CD8-positive, alpha-beta T cell (primary cell): ENCODE measurements at places on chromosomes 2 and 18.
A peak's percentile ranks its signal among the peaks of the same experiment; 100 is the strongest.

GRCh38 chr2:120589771-120590608 lies 145.7 kb upstream of the GLI2 start:
- no peak for DNase-seq

GRCh38 chr2:222823183-222823930 lies 37.5 kb upstream of the ACSL3 start:
- no peak for DNase-seq

DNA sequence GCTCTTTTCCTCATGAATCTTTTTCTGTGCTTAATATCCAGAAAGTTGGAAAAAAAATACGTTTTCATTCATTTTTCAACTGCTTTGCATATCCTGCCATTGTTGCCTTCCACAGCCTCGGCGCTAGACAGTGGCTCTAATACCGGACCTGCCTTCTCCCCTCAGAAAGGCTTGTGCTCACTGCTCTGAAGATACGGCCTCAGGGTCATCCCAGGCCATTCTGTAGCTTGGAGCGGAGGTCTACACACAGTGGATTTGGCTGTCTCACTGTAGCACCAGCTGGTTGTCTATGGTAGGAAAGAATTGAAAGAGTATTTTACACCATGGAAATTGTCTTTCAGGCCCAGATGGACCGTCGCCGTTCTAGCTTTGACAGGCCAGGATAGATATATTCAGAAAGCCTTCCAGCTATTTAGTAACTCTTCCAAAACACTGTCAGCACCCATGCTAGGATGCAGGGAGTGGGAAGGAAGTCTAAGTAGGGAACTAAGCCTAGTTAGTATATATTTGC lies 242.0 kb downstream of the TMEM182 start:
- no peak for DNase-seq

DNA sequence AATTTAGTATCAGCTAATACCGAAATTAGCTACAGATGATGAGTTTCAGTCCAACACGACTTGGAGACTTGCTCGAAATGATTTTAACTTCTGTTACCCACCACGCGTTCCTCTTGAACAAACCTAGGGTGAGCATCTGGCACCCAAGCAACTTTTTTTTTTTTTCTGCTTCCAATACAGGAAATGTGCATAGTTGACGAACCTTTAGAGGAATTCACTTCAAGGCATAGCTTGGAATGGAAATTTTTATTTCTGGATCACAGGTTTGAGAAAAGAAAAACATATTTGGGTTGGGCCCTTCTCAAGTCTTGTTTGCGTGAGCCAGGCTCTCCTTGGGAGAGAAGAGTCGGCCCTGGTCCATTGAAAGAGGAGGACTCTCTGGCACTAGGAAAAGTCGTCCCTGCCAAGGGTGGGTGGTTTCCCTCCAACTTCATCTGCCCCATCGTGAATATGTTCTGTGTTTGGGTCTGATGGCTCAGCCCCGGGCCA lies 37.4 kb upstream of the RPL31 start:
- DNase-seq, result no peak

GRCh38 chr18:11020877-11021414 lies 128.4 kb downstream of the PIEZO2 start:
- no peak for DNase-seq

- DNase-seq, result no peak
Measured at GRCh38 chr2:120578576-120579352, 156.9 kb upstream of the GLI2 start.

- peak; percentile 7 for DNase-seq
Measured at GRCh38 chr2:176491172-176491904, 222.1 kb downstream of the MTX2 start.

GRCh38 chr18:63091671-63092364 lies 227.8 kb downstream of the BCL2 start:
- DNase-seq, result no peak

DNA sequence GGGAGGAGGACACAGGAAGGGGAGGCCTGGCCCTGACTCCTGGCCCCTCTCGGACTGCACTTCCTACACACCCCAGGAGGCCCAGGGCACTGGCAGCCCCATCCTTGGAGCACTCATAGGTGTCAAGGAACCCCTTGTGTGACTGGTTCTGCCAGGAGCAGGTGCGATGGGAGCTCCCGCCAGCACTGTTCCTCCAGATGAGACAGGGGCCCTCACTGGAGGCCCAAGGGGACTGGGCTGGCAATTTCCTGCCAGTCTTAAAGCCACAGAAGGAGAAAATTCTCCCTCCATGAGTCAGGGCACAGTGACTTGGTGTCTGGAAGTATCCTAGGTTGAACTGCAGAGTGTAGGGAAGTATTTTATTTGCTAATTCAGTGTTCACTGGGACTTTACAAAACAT lies 42.8 kb upstream of the MAL start:
- no peak for DNase-seq

DNA sequence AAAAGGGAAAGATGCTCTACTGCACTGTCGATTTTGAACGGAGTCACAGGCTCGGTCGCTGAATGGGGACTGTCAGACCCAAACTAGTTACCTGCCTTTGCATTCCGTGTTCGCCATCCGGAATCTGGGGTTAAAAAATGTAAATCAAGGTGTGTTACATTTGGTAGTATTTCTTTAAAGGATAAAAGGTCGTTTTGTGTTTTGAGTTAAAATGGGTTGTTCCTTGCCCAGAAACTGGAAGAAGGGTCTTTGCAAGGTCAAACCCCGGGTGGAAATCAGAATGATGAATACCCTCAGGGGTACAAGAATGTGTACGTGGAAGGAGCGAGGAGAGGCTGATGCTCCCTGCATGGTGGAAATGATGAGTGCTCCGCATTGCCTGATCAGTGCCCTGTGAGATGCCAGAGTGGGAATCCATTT lies 1.0 kb downstream of the VSNL1 start:
- no peak for DNase-seq

DNA sequence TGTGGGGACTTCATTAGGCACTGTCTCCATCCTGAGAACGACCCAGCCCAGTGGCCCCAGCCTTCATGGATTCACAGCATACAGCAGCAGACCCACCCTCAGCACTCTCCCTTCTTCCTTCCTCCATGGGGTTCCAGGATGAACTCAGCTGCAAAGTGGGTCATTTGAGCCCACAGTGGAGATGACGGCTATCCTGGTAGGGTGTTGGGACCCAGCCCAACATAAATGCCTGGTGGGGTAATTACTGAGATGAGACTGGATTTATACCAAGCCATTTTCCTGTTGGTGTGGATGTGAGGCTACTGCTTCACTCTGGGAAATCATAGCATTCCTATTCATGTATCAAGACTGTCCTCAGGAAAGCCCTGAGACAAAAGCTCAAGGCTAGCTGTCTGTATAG lies 536.7 kb upstream of the TNP1 start:
- no peak for DNase-seq

GRCh38 chr2:53353135-53354114 lies 414.2 kb upstream of the CHAC2 start:
- DNase-seq, result no peak

DNA sequence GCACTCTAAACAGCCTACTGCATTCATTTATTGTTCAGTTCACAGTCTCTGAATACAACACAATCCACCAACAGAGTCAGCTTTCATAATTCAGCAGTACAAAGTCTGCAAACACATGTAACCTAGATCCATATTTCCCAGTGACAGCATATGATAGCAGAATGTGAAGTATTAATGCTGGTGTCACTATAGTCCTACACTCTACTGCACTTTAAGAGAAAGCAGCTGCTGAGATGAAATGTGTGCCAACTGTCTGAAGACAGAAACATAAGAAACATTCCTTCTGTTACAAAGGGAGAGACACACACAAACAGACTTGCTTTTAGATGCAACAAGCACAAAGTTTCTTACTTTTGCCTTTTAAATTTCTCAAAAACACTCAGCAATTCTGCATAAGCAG lies 441.8 kb downstream of the ZEB2 start:
- no peak for DNase-seq

- no peak for DNase-seq
Measured at GRCh38 chr2:13480057-13480456, 763.3 kb downstream of the TRIB2 start.

DNA sequence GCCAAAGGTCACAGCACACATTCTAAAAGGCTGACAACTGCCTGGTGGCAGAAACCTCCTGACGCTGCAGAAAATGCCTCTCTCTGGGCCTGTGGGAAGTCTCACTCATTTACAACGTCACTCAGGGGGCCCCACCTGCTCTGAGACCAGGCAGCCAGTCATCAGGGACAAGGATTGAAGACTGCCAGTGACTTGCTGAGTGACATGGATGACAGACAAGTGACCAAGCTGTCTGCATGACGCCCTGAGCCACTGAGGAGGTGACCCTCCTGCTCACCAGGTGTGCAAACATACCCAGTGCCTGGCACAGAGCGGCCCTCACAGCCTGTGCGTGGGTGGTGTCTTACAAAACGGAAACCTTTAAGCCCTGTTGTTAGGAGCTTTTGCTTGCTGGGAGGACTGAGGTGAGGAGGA lies 392.4 kb downstream of the TNS1 start:
- peak; percentile 38 for DNase-seq

- DNase-seq, result no peak
Measured at GRCh38 chr2:140108706-140109475, 1328.7 kb upstream of the NXPH2 start.

GRCh38 chr2:60964651-60965498 lies 52.6 kb upstream of the PEX13 start:
- peak; percentile 80 for DNase-seq

- no peak for DNase-seq
Measured at GRCh38 chr2:30385327-30385726, 61.7 kb upstream of the LCLAT1 start.

DNA sequence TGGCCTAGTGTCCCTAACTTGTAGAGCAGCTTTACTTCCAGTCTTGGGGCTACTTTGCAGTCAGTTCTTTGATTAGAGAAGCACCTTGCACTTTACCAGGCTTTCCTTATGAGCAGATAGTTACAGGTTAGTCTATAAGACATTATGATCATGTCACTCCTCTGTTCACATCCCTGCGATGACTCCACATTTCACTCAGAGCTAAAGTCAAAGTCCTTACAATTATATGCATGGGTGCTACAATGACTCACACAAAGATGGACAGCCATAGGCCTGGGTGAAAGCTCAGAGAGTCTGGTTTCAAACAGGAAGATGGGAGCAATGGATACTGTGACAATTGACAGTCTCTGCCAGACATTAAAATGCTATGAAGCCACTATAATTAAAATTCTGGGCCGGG lies 27.1 kb upstream of the SSB start:
- no peak for DNase-seq

GRCh38 chr2:239312741-239313667 lies 87.8 kb downstream of the HDAC4 start:
- no peak for DNase-seq

DNA sequence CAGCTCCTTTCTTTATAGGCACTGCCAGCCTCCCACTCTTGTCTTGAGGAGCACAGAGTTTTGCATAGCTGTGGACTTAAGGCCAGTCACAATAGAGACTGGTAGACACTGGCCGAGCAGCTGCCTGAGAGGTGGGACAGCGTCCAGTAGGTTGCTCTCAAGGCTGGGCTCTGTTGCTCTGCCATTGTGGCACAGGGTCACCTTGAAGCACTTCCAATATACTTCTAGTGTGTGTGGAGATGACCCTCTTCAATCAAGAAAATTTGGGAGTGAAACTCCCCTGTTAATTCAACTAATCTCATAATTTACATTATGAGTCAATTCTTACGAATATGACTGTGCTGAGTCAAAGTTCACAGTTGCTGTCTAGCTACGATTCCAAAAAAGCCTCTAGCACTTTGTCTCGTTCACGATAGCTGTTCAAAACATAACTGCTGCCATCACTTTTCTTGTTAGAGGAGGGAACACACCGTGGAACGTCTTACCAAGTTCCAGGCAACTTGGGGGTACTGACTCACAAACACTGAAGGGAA lies 636.2 kb downstream of the EPHA4 start:
- DNase-seq, result no peak

DNA sequence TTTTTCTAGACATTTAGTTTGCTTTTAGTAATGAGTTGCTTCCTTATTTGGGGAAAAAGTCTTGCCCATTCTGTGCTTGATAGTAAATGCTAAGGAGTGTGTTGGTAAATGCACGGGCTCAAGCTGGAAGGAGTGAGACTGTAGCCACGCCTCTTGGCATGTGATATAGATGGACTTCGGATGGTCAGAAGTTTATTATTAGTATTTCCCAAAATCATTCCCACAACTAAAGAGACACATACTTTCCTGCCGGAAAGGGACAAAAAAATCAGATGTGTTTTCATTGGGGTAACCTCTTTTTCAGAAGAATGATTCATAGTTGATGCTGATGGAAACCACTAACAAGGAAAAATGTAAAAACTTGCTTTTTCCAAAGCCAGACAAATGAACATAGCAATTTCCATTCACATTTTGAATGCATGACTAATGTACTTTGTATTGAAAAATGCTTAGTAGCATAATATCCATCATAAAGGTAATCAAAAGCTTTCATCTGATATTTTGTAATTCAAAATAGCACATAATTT lies 133.2 kb downstream of the ZNF532 start:
- no peak for DNase-seq

DNA sequence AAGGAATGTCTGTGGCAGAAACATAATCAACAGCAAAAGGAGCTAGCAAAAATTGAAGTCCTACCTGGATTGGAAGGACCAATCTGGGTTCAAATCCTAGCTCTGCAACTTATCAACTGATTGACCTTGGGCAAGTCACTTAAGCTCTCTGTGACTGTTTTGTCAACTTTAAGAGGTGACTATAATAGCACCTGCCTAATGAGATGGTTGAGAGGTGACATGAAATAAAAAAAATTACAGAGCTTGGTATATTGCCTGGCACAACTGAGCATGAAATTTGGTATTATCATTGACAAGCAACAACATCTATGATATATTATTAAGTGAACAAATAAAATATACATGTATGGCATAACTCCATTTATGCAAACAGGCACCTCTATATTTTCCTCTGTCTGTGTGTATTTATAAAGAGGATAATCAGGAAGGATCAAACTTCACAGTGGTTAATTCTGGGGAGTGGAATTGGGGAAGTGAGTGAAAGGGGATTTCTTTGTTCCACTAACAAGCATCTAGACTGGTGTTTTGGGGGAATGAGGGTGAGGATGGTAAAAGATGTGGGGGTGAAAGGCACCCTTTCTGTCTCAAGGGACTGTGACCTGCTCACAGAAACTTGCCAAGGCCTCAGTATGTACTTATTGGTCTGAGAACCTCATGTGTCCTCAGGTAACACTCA lies 132.8 kb upstream of the SERTAD2 start:
- DNase-seq, result no peak

DNA sequence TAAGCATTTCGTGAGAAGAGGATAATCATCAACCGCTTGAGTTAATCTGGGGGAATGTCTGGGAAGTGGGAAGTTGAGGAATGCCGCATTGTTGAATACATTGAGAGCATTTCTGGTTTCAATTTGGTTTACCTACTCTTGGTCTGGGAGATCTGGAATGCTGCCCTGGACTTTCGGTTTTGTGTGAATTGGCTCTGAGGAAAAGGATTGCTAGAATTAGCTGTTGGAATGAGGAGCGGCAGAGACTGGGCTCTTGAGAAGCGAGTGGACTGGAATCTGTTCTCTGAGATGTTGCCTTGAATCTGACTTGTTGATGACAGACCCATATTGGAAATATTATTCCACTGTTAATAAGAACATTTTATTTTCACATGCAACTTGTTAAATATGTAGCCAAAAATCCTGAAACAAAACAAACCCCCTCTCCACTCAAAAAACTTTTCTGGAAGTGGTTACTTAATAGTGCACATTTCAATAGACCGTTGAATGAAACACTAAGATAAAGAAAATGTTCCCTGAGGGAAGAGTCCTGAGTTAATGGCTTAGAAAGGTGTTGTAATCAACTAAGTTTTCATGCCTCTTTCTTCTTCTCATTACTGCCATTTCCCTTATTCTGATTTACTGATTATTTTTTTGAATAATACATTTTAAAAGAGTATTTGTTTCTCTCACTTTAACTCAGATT lies 50.8 kb downstream of the PTPRM start:
- no peak for DNase-seq

- DNase-seq, result no peak
Measured at GRCh38 chr2:70010576-70011111, 49.2 kb upstream of the ASPRV1 start.
